Prostate gland (tissue), 2 donors: ENCODE measurements at places on chromosomes 1 and 21. TPM values are rescaled to one million over a fixed set of nuclear protein-coding genes. Genes with fewer than 3 reads are reported as not detected.
A peak's percentile ranks its signal among the peaks of the same experiment; 100 is the strongest.

SLC5A9 gene
- not detected for total RNA-seq

GRCh38 chr1:17563494-17564281, 24.2 kb downstream of the ARHGEF10L start:
- H3K27ac ChIP-seq: peak overlapping the region; percentile 80
- no peaks in the 10 kb centered on the region for H3K36me3 ChIP-seq
- H3K4me3 ChIP-seq: no peak overlapping the region
- no peaks in the 10 kb centered on the region for H3K27me3 ChIP-seq

DNA sequence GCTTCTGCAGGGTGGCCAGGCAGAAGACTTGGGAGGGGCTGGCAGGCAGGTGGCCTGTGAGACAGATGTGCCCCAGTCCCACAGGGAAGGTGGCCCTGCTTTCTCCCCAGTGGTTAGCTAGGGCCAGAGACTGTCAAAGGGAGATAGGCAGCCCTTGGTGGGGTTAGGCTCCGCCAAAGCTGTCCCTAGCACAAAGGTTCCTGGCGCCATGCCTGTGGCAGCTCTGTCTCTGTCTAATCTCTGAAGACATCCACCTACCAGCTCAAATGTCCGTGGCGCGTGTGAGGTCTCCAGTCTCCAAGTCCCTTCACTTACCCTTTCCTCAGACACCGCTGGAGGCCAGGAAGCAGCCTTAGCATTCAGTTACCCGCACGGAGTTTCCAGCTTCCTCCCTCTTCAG, 17.7 kb downstream of the TCP10L start:
- no peaks in the 10 kb centered on the region for H3K36me3 ChIP-seq
- H3K4me1 ChIP-seq: no peaks in the 10 kb centered on the region
- no peaks in the 10 kb centered on the region for H3K27me3 ChIP-seq
- H3K4me3 ChIP-seq: no peak overlapping the region

ANKRD35 gene
- 6.6 TPM for total RNA-seq

CCSAP gene
- 6.4 TPM for total RNA-seq

GRCh38 chr1:73943270-73943669, 254.7 kb downstream of the LRRIQ3 start:
- no peak for DNase-seq
- no peak overlapping the region for H3K4me3 ChIP-seq
- no peaks in the 10 kb centered on the region for H3K4me1 ChIP-seq
- no peak overlapping the region for H3K27ac ChIP-seq
- H3K27me3 ChIP-seq: no peaks in the 10 kb centered on the region
- no peaks in the 10 kb centered on the region for H3K36me3 ChIP-seq

DNA sequence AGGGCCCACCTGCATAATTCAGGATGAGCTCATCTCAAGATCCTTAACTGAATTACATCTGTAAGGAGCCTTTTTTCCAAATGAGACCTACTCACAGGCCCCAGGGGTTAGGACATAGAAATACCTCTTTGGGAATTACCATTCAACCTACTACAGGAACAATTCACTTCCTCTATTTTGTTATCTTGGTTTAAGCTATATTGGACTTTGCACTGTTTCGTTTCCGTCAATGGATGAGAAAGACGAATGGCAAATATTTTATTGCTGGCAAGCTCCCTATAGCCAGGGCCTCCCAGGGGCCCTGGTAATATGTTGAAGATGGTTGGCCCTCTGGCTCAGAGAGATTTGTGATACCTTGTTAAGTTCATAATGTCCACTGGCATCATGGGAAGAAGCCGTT, 384.2 kb upstream of the DUSP10 start:
- no peak for DNase-seq
- no peaks in the 10 kb centered on the region for H3K27me3 ChIP-seq
- no peak overlapping the region for H3K27ac ChIP-seq
- H3K4me3 ChIP-seq: no peak overlapping the region

CCDC30 gene
- total RNA-seq: 1.8 TPM

DNA sequence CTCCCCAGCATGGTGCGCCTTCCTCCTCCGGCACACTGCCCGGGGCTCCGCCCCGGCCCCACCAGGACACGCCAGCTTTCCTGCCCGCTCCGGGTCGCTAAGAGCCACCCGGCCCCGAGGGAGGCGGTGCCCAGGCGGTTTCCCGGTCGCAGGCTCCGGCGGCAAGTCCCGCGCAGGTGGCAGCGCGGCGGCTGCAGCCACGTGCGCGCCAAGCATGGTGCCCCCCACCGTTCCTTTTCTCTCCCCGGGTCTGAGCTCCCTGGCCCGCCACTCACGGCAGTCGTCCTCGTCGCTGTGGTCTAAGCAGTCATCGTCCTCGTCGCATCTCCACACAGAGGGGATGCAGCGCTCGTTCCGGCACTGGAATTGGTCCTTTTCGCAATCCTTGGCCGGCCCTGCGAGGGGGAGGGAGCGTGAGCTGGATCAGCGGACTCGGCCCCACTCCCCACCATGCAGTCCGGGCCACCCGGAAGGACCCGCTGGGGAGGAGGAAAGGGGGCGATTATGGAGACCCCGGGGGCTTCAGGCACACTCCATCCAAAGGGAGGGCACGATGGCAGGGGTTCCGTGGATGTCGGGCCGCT, 1.2 kb downstream of the LRP8 start:
- peaks cover 6% of the 10 kb centered on the region for H3K4me1 ChIP-seq
- no peaks in the 10 kb centered on the region for H3K27me3 ChIP-seq
- DNase-seq: no peak
- peak overlapping the region; percentile 51 for H3K4me3 ChIP-seq

DNA sequence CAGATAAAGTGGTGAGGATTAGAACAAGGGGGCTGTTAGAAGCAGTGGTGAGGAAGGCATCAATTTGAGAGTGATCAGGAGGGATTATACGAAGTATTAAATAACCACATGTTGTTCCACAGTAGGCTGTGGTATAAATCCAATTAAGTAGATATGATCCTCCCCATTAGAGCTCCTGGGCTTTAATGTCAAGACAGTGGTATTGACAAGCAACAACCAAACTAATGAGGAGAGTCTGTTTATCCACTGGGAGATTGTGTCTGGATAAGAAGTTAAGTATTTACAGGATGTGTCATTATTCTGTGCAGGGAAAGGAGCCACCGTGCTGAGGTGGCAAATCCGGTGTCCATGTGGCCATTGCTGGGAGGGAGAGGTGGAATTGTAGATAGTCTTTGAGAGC, 5.8 kb downstream of the ACTN2 start:
- no peak overlapping the region for H3K4me3 ChIP-seq
- H3K27me3 ChIP-seq: peaks cover 7% of the 10 kb centered on the region
- no peaks in the 10 kb centered on the region for H3K4me1 ChIP-seq

TMEM51 gene
- 9.8 TPM for total RNA-seq

SPTA1 gene
- total RNA-seq: not detected

DNA sequence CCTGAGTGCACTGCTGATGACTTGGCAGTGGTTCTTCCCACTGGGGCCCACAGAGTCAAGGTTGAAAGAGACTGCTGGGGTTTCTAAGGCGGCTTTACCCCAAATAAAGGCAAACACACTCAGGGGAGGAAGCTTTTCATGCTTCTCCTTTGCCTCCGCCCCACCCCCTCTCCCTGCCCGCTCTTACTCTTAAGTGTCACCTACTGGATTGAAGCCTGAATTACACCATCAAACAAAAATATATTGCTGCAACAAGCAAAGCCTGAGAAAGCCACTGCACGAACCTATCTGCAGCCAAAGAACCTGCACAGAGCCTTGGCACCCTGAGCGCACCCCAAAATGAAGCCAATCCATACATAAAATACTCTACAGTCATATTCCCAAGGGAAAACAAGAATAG, 63.1 kb downstream of the PTGFR start:
- H3K4me1 ChIP-seq: no peaks in the 10 kb centered on the region
- no peaks in the 10 kb centered on the region for H3K27me3 ChIP-seq
- H3K4me3 ChIP-seq: no peak overlapping the region
- no peak overlapping the region for H3K27ac ChIP-seq

DNA sequence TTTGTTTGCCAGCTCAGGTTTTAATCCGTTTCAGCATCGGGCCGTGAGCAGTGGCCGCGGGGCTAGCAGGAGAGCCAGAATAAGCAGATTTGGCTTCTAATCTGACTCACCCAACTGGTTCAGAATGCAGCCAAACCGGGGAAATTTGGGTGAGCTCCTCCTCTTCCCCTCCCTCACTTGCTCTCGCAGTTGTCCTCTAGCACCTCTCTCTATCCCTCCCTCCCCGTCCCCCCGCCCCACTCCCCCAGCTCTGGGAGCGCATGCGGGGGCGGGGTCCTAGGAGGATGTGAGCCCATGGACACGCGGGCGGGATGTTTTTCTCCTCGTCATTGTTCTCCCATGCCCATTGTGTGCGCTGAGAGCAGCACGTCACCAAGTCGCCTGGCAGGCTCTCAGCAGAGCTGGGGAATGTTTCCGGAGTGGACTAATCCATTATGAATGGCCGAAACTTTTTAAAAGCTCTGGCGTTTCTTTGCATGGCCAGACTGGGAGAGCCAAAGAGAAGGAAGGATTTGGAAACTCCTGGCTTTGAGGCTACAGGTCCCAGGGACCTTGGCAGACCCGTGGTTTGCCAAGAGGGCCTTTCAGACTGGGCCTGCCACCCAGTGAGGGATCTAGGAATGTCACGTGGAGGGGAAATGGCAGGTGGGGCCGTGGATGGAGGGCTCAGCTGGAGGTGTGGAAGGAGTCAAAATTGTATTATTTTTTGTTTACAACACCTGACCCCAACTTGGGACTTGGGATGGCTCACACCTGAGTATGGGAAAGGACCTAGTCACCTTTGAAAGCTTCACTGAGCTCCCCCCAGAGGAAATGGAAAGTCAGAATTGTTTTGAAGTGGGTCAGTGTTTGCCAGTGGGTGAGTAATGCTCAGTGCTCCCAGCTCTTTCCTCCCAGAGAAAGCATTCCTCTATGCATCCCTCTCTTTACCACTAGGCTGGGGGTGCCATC, 39.2 kb downstream of the CDK18 start:
- peak overlapping the region; percentile 68 for H3K27ac ChIP-seq
- DNase-seq: peak; percentile 74
- H3K27me3 ChIP-seq: no peaks in the 10 kb centered on the region
- no peaks in the 10 kb centered on the region for H3K4me1 ChIP-seq
- peak overlapping the region; percentile 2 for H3K4me3 ChIP-seq
- no peaks in the 10 kb centered on the region for H3K36me3 ChIP-seq

ADAM30 gene
- not detected for total RNA-seq

NGF gene
- total RNA-seq: 1.1 TPM

GRCh38 chr21:45153358-45154318, 79.3 kb downstream of the ADARB1 start:
- H3K36me3 ChIP-seq: no peaks in the 10 kb centered on the region
- H3K4me3 ChIP-seq: no peak overlapping the region
- DNase-seq: no peak
- no peak overlapping the region for H3K27ac ChIP-seq
- no peaks in the 10 kb centered on the region for H3K4me1 ChIP-seq

KCNA3 gene
- 0.91 TPM for total RNA-seq

GRCh38 chr1:56339093-56339492, 240.3 kb downstream of the PLPP3 start:
- no peak overlapping the region for H3K27ac ChIP-seq
- no peaks in the 10 kb centered on the region for H3K36me3 ChIP-seq
- DNase-seq: no peak
- no peak overlapping the region for H3K4me3 ChIP-seq
- H3K4me1 ChIP-seq: no peaks in the 10 kb centered on the region

DNA sequence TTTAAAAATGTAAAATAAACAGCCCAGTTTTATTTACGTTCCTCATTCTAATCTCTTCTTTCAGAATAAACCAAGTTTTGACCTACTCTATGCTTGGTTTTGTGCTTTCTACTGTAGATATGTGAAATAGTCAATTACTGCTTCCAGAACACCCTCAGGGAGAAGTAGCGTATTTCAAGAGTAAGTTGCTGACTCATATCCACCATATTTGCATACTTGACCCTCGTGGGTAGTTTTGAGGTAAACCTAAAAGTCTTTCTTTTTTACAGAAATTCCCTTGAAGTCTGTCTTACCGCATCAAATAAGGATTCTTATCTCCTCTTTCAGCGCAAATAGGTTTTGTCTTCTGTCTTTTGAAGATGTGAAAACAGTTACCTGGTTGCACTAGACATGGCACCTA, 1.4 kb upstream of the OR2L3 start:
- no peaks in the 10 kb centered on the region for H3K27me3 ChIP-seq
- H3K4me3 ChIP-seq: no peak overlapping the region
- DNase-seq: no peak

S100A9 gene
- total RNA-seq: 45.2 TPM

PSMG1 gene
- total RNA-seq: 16.7 TPM

- no peaks in the 10 kb centered on the region for H3K4me1 ChIP-seq
- no peaks in the 10 kb centered on the region for H3K27me3 ChIP-seq
- H3K27ac ChIP-seq: no peak overlapping the region
- no peak for DNase-seq
- H3K36me3 ChIP-seq: no peaks in the 10 kb centered on the region
These were observed 226.0 kb downstream of the RPS6KC1 start for GRCh38 chr1:213277036-213277435.

- no peaks in the 10 kb centered on the region for H3K36me3 ChIP-seq
- H3K4me1 ChIP-seq: no peaks in the 10 kb centered on the region
- H3K4me3 ChIP-seq: no peak overlapping the region
- H3K27ac ChIP-seq: no peak overlapping the region
- no peaks in the 10 kb centered on the region for H3K27me3 ChIP-seq
- DNase-seq: no peak
These were observed 4.5 kb downstream of the CNR2 start for GRCh38 chr1:23908453-23909341.

ADORA1 gene
- 0.27 TPM for total RNA-seq

DNA sequence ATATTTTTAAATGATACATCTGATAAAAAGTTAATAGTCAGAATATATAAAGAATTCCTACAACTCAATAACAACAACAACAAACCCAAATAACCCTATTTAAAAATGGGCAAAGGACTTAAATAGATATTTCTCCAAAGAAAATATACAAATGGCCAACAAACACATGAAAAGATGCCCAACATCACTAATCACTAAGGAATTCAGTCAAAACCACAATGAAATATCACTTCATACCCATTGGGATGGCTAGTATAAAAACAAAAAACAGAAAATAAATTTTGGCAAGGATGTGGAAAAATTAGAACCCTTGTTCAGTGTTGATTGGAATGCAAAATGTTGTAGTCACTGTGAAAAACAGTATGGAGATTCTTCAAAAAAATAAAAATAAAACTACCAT, 184.8 kb upstream of the RAB4A start:
- H3K27ac ChIP-seq: no peak overlapping the region
- H3K27me3 ChIP-seq: no peaks in the 10 kb centered on the region
- no peaks in the 10 kb centered on the region for H3K36me3 ChIP-seq
- no peak overlapping the region for H3K4me3 ChIP-seq

SPRR2A gene
- not detected for total RNA-seq

PPP1R8 gene
- 37.8 TPM for total RNA-seq

GRCh38 chr1:42806171-42806570, 10.8 kb upstream of the ERMAP start:
- H3K4me1 ChIP-seq: no peaks in the 10 kb centered on the region
- no peak overlapping the region for H3K4me3 ChIP-seq
- H3K27me3 ChIP-seq: no peaks in the 10 kb centered on the region
- no peak overlapping the region for H3K27ac ChIP-seq
- DNase-seq: no peak

GRCh38 chr1:234588386-234588785, 21.6 kb downstream of the IRF2BP2 start:
- no peak overlapping the region for H3K4me3 ChIP-seq
- H3K36me3 ChIP-seq: no peaks in the 10 kb centered on the region
- H3K4me1 ChIP-seq: no peaks in the 10 kb centered on the region
- H3K27ac ChIP-seq: peak overlapping the region; percentile 65
- DNase-seq: no peak

BRINP2 gene
- 2.3 TPM for total RNA-seq

- peak overlapping the region; percentile 96 for H3K27ac ChIP-seq
- H3K27me3 ChIP-seq: no peaks in the 10 kb centered on the region
- no peak overlapping the region for H3K4me3 ChIP-seq
- peak; percentile 41 for DNase-seq
- H3K4me1 ChIP-seq: no peaks in the 10 kb centered on the region
These were observed 2.8 kb upstream of the ENAH start for GRCh38 chr1:225655509-225656258.
